ENCODE measurements at places on chromosomes 7 and 10. TPM values are rescaled to one million over a fixed set of nuclear protein-coding genes. Genes with fewer than 3 reads are reported as not detected.

DNA sequence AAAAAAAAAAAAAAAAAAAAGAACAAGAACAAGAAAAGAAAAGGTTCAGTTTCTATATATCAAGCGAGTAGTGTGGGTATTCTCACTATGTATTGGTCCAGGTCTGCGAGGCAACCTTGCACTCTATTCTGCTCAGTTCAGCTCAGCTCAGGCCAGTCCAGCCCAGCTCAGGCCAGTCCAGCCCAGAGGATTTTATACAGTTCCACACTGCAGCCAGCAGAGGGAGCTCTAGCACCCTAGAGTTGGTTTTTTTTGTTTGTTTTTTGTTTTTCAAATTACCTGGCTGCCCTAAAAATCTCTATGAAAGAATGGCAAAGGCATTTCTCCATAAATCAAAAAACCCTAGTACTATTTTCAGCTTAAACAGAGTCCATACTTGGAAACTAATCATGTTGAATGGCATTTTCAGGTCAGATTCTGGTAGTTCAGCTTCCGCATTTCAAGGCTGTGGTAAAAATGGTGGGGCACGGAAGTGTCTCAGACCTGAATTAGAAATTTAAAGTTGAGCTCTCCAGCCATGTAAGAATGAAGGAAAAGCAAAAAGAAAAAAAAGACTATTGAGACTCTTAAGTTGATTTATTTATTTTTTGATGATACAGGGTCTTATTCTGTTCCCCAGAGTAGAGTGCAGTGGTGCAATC, 55.2 kb upstream of the GSDME start:
- peak; percentile 36 for DNase-seq
- H3K4me3 ChIP-seq = no peak overlapping the region
- peaks cover 15% of the 10 kb centered on the region for H3K36me3 ChIP-seq

- DNase-seq = no peak
- no peak overlapping the region for H3K4me3 ChIP-seq
- H3K4me1 ChIP-seq = no peaks in the 10 kb centered on the region
- H3K27me3 ChIP-seq = no peaks in the 10 kb centered on the region
- no peak overlapping the region for H3K27ac ChIP-seq
Measured at GRCh38 chr7:56009695-56010094, 41.5 kb downstream of the PSPH start.

PTPRE gene
- 0.56 TPM for total RNA-seq

WNT8B gene
- not detected for total RNA-seq

- peaks cover 9% of the 10 kb centered on the region for H3K4me1 ChIP-seq
- no peaks in the 10 kb centered on the region for H3K27me3 ChIP-seq
Measured at GRCh38 chr10:33157103-33157502, 177.4 kb downstream of the NRP1 start.

ADRA2A gene
- total RNA-seq = not detected

GRCh38 chr10:10353326-10353868, 664.3 kb upstream of the CELF2 start:
- H3K27me3 ChIP-seq = no peaks in the 10 kb centered on the region
- H3K4me1 ChIP-seq = no peaks in the 10 kb centered on the region
- no peak overlapping the region for H3K4me3 ChIP-seq
- no peaks in the 10 kb centered on the region for H3K36me3 ChIP-seq

All from IMR-90 (cell line).